ENCODE measurements at places on chromosomes 5 and 9.
A peak's percentile ranks its signal among the peaks of the same experiment; 100 is the strongest.

DNA sequence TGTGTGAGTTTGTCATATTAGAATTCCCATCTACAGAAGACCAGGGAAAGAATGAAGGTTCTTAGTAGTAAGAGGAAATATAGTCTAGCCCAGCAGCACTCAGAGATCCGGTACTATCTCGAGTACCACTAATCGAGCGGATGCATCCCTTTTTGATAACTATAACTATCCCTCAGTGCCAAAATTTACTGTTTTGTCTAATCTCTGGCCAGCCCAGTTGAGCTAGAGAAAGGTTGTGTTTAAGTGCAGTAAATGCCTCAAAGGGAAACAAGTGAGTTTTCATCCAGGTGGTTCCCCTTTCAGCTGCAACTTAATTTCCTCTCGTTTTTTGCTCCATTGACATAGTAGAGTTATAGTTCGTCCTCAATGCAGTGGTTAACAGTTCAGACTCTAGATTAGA, 146.7 kb downstream of the GPBP1 start:
- DNase-seq: no peak

DNA sequence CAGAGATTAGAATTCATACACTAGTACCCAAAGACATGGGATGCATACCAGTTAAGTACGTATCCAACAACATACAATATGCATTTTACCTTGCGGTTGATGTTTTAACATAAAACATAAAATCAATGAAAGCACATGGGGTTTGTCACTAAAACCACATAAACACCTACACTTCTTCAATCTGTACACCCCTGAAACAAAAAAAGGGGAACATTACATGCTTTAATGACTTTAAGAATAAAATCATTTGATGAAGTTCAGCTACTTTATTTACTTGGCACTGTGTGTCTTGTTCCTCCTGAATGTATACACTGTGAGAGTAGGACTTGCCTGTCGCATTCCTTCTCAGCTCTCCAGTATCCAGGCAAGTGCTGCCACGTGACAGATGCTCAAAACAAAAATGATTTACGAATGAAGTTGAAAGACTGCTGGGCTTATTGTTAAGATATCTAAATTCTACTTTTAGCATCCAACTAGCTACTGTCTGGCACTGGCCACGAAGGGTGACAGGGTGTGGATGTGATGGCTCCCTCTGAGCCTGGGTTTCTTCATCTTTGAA, 21.0 kb downstream of the TNFSF15 start:
- no peak for DNase-seq

DNA sequence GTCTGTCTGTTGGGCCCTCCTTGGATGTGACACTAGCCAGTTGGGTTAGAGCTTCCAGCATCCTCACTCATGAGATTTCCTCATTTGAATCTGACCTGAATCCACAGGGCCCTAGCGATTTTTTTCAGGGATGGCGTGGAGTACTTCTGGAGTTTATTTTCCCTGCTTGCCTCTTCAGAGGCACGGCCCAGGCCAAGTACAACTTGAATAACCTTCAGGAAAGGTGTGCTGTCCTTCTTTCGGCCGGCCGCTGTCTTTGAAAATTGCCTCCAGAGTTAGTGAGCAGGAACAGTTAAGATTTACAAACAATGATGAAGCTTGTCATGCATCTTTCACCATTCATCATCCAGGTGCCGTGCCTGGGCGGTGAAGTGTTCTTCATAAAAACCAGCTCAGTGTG, 49.5 kb upstream of the DMRT3 start:
- no peak for DNase-seq

DNA sequence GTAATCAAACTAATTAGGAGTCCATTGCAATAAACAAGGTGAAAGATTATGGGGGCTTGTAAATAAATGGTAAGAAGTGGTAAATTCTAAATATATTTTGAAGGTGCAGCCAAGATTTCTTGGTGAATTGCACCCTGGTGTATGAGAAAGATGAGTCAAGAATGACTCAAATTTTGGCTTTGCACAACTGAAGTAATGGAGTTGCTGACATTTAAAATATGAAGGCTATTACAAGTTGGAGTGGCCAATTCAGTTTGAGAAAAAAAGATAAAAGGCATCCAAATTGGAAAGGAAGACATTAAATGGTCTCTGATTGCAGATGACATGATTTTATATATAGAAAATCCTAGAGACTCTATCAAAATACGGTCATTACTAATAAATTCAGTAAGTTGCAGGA, 2330.6 kb downstream of the MAT2B start:
- no peak for DNase-seq

DNA sequence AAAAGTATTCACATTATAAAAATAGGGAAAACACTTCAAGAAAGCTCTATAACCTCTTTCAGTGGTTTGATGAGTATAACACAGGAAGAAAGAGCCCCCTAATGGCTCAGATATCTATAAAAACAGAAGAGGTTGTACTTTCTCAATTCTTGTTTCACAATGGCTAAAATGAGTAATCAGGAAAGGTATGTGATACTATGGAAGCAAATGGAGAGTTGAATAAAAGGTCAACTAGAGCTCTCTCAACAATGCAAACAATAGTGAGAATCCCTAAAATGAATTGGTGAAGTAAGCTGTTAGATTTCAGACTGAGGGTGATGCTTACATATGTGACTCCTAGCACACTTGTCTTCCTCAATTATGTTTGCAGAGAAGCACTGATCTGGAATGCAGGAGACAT, 584.6 kb upstream of the CDH18 start:
- DNase-seq: no peak

- no peak for DNase-seq
Measured at GRCh38 chr5:178439493-178440180, 150.6 kb downstream of the COL23A1 start.

GRCh38 chr9:75941066-75941465, 50.6 kb downstream of the PCSK5 start:
- DNase-seq: no peak

- no peak for DNase-seq
Measured at GRCh38 chr5:135460246-135461033, 8.3 kb upstream of the TIFAB start.

GRCh38 chr5:150460781-150461180, 11.2 kb upstream of the RPS14 start:
- DNase-seq: no peak

- DNase-seq: no peak
Measured at GRCh38 chr9:32906213-32906612, 95.2 kb downstream of the APTX start.

GRCh38 chr9:6598249-6598725, 47.2 kb downstream of the GLDC start:
- no peak for DNase-seq

GRCh38 chr9:113652355-113653152, 189.0 kb downstream of the RGS3 start:
- DNase-seq: no peak

- DNase-seq: no peak
Measured at GRCh38 chr9:7841831-7842230, 42.3 kb upstream of the DMAC1 start.

DNA sequence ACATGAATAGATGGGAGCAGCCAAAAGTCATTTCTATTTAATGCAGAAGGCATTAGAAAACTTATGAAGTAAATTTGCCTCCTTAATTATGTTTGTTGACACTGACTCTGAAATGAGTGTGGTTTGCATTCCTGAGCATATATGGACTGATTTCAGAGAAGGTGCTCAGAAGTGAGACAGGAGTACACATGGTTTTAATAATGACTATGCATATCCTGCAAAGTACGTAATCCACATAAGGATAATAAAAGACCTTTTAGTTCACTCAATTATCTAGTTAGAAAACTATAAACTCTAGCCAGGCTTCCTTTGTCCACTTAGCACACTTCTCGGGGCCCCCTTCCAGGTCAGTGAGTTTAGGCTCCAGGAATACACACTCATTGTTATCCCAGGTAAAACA, 75.7 kb upstream of the SNX2 start:
- DNase-seq: no peak

GRCh38 chr5:39506211-39506610, 81.4 kb upstream of the DAB2 start:
- DNase-seq: no peak

GRCh38 chr5:147555176-147555575, 45.3 kb upstream of the DPYSL3 start:
- DNase-seq: no peak

- DNase-seq: no peak
Measured at GRCh38 chr5:124452412-124452811, 294.0 kb downstream of the ZNF608 start.

DNA sequence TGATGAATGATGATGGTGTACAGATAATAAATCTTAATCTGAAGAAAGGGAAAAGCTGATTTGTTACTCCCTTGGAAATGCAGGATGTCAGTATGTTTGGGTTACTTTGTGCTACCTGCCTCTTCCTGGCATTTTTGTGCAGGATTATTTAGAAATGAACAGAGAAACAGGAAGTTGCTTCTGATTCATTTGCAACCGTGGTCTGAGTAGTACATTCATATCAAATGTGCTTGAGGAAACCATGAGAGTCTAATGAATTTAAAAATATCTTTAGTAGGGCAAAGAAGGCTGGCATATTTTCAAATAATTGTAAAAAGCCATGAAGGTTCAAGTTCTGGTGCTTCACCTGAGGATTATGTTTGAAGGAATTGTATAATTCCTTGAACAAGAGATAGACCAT, 391.6 kb downstream of the TMEM161B start:
- DNase-seq: no peak

GRCh38 chr9:88747768-88748167, 212.8 kb downstream of the NXNL2 start:
- DNase-seq: peak; percentile 95

- no peak for DNase-seq
Measured at GRCh38 chr5:1292139-1292538, 2.7 kb downstream of the TERT start.

GRCh38 chr9:68871236-68871635, 142.7 kb downstream of the PRKACG start:
- no peak for DNase-seq

DNA sequence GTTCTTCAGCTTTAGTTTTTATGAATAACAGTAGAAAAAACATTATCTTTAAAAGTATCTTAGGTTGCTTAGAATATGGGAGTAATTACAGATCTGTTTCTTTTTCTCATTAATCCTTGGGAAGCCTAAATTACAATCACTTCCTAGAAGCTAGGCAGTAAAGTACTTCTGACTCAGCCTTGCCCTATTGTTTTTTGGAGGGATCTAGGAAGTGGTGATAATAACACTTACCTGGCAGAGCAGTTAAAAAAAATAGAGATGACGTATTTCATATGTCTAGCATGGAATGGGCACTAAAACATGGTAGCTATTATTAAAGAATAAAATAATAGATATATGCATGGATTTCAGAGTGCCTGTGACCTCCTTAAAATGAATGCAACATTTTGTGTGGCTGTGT, 8.2 kb upstream of the FST start:
- no peak for DNase-seq

DNA sequence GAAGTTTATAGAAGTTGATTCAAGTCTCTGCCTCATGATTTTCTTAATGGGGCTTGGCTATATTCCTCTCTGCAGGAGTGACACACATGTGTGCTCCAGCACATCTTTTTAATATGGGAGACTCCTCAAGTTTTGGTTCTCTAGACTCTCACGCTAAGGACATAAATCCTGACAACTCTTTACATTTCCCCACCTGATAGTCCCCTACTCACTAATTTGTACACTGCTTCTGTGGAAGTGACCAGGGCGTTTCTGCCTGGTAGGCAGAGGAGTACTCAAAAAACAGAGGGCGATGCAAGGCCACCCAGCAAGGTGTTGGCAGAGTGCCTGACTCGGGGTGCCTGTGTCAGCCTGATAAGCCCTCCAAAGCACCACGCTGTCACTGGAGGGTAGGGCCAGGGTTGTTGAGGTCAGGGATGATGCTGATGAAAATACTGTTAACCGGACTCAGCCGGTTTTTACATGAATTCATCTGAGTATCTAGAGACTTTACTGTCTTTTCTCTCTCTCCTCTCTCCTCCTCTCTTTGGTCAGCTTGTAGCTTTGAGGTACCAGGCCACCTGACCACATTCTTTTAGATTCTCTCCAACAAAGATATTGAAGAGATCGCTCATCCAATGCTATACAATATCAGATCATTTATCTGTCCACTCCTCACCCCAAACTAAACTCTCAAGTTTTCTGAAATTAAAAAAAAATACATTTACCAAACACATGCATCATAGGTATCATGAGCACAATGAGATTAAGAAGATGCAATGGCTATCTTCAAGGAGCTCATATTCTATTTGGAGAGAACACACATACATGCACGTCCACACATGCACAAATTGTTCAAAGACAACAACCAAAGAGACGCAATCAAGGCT, 205.2 kb downstream of the PIK3R1 start:
- DNase-seq: no peak

DNA sequence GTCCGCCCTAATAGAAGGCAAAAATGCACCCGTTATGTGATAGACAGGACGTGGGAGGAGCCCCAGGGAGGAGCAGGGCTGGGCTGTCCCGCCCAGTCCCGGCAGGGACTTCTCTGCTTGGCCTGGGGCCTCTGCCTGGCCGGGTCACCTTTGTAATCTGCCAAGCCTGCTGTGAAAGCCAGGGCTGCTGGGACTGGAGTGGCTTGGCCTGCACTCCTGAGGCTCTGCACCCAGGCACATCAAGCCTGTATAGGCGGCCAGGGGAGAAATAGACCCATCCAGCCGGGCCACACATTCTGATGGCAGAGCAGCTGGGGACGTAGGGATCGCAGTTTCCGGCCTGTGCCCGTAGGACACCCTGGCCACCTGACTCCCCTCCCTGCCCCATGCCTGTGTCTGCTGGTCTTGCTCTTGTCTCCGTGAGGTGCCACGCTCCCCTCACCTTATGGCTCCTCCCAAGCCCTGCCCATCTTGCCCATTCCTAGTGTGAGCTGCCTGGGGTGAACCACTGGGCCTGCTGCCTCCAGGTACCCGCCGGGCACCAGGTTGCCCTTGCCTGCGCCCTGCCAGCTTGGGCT, 28.1 kb downstream of the DYNC2I2 start:
- DNase-seq: no peak

GRCh38 chr5:62592558-62592957, 13.9 kb downstream of the LRRC70 start:
- DNase-seq: no peak

GRCh38 chr9:129609486-129610212, 11.3 kb downstream of the C9orf50 start:
- DNase-seq: no peak

DNA sequence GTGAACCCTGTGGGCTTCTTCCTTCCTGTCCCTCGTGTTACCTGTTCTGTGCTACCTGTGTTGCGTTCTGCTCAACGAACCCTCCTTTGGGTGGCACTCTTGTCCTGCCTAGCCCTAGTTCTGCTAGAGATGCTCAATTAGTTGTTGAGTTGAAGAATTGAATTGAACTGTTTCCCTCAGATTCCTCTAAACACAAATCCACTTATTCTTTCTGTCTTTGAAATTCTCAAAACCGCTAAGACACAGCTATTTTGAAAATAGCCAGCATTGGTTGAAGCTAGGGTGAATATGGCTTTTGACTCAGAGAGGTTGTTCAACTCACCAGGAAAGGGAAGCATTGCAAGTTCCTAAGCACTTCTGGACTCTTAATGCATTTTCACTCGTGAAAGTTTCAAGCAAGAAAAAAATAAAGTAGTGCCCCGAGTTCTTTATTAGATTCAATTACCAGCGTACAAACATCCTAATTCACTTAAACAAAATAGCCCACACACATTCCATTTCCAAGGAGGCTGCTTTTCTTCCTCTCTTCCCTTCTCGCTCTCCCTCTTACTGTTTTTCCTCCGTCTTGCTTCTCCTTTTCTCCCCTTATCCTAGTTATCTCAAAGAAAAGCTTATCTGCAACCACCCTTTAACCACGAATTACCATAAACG, 642 bp upstream of the ITGA1 start:
- no peak for DNase-seq
